ENCODE measurements at places on chromosomes 16 and 17.

DNA sequence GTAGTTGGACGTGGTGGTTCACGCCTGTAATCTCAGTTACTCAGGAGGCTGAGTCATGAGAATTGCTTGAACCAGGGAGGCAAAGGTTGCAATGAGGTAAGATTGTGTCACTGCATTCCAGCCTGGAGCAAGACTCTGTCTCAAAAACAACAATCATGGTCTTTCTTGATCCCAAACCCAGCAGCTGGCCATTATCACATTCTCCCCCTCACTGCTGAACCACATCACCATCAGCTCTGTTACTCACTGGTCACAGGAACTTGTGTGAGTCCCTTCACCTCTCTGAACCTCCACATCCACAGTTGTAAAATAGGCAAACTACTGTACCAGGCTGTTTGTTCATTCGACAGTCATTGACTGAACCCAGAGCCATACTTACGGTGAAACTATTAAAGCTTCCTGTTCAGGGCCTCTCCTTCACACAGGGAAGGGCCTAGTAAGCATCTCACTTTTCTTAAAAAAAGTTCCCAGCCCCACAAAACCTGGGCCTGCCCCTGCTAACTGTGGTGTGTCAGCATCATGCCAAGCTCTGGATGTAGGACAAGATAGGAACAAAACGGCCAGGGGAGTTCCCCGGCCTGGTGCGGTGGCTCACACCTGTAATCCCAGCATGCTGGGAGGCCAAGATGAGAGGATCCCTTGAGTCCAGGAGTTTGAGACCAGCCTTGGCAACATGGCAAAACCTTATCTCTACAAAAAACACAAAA, 104.7 kb downstream of the COPRS start:
- no peak for DNase-seq

GRCh38 chr17:3915995-3916696, at the start of gene P2RX1:
P2RX1 (minus strand) TSS chr17:3916465; CDS start chr17:3916225, 240 bp downstream.
- no peak for DNase-seq

DNA sequence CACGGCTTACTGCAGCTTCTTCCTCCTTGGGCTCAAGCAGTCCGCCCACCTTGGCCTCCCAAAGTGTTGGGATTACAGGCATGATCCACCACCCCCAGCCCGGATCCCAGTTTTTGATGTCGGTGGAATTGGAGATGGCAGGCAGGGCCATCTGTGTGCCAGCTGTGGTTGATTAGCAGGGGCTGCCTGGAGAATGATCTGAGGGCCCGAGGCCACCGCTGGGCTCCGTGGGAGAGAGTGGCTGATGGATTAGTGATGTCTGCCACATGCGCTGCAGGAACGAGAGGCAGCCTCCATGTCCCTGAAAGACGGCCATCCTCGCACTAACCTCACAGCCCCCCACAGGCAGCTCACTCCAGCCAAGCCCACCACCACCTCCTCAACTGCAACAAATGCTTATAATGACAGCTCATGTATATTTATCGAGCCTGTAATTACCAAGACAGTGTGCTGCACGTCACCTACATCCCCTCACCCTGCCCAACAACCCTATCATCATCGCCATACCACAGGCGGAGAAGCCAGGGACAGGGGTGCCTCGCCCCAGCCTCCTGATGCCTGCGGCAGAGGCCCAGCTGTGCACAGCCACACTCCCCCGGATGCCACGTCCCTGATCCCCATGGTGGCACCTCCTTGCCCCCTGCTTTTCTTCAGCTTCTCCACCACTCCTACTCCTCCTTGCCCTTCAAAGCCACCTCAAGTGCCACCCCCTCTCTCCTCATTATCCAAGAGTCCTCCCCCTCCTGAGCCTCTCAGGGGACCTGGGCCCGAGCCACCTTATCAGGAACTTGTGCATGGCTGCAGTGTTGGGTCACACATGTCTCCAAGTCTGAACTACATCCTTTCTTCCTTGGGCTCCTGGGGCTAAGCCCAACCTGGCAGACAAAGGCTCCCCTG, 33.2 kb downstream of the ACTG1 start:
- no peak for DNase-seq

DNA sequence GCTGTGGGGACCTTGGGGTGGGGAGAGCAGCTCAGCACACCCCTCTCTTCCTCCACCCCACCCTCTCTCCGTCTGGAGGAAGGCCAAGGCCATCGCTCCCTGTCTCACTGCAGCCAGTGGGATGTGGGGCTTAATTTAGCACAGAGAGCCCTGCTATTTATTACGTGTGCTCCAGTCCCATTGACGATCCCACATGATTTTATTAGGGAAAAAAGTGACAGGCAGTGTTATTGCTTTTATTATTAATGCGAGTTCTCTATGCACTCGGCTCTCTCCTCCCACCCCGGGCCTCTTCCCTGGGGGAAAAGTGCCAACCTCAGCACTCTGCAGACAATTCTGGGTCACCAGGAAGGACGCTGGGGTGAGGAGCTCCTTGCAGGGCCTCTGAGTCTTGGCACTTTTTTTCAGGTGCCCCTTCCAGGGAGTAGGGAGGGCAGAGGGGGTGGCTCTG, 57.3 kb downstream of the MGAT5B start:
- no peak for DNase-seq

- no peak for DNase-seq
Observed at GRCh38 chr16:89449726-89450335, 40.5 kb downstream of the ANKRD11 start.

DNA sequence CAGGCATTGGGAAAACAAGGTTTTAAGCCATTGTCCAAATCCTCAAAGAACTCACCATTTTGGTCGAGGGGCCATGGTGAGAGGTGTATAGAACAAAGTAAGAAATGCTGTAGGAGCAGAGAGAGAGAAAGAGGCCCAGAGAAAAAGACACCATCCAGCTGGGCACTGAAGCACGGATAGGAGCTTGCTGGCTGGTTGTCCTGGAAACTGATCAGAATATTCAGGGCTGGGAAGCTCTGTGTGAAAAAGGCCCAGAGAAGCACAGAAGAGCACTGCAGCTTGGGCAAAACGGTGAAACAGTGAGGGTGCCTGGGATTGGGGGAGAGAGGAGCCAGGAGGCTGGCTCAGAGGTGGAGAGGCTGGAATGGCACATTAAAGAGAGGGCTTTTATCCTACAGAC, 16.5 kb downstream of the HS3ST3B1 start:
- no peak for DNase-seq

- no peak for DNase-seq
Observed at GRCh38 chr17:36503456-36504155, 17.1 kb downstream of the ZNHIT3 start.

- DNase-seq: no peak
Observed at GRCh38 chr16:88365244-88365865, 17.4 kb upstream of the ZNF469 start.

DNA sequence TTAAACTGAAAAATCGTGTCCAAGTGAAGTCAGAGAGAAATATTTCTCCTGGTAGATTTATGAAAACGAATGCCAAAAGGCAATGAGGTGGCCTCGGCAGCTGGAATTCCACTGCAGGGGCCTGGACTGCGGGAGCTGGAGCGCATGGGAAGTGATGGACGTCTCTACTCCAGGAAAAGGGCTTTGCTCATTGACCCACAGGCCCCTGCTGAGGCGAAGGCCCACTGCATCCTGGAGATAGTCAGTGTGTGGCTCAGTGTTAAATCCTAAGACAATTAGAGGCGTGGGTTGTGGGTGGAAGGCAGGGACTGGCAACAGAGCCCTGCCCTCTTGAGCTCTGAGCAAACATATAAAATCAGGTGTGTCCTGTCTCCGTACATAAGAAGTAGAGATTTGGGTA, 191.4 kb downstream of the SLC39A11 start:
- DNase-seq: no peak

GRCh38 chr16:81181013-81181720, 57.3 kb upstream of the BCO1 start:
- no peak for DNase-seq

DNA sequence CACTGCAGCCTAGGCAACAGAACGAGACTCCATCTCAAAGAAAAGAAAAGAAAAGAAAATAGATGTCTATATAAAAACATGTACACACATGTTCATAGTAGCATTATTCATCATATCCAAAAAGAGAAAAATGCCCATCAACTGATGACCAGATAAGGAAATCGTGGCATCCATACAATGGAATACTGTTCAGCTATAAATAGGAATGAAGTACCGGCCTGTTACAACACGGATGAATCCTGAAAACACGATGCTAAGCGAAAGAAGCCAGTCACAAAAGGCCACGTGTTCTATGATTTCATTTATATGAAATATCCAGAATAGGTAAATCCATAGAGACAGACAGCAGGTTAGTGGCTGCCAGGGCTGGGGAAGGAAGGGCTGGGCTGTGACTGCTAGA, 65.8 kb downstream of the TBC1D16 start:
- no peak for DNase-seq

- no peak for DNase-seq
Observed at GRCh38 chr16:54145881-54146280, 140.7 kb downstream of the IRX3 start.

- no peak for DNase-seq
Observed at GRCh38 chr16:30474074-30474452, 1.5 kb downstream of the ITGAL start.

GRCh38 chr16:62076886-62077285, 40.6 kb upstream of the CDH8 start:
- no peak for DNase-seq

All from stimulated activated CD8-positive, alpha-beta memory T cell treated with anti-CD3 and anti-CD28 coated beads, Interleukin-4, amount 100 ng/mL, for 24 hours (primary cell).